ENCODE measurements at places on chromosomes 11 and 22. TPM values are rescaled to one million over a fixed set of nuclear protein-coding genes. Genes with fewer than 3 reads are reported as not detected.

- DNase-seq = no peak
Observed at GRCh38 chr11:98153752-98154151, 867.0 kb upstream of the CNTN5 start.

DNA sequence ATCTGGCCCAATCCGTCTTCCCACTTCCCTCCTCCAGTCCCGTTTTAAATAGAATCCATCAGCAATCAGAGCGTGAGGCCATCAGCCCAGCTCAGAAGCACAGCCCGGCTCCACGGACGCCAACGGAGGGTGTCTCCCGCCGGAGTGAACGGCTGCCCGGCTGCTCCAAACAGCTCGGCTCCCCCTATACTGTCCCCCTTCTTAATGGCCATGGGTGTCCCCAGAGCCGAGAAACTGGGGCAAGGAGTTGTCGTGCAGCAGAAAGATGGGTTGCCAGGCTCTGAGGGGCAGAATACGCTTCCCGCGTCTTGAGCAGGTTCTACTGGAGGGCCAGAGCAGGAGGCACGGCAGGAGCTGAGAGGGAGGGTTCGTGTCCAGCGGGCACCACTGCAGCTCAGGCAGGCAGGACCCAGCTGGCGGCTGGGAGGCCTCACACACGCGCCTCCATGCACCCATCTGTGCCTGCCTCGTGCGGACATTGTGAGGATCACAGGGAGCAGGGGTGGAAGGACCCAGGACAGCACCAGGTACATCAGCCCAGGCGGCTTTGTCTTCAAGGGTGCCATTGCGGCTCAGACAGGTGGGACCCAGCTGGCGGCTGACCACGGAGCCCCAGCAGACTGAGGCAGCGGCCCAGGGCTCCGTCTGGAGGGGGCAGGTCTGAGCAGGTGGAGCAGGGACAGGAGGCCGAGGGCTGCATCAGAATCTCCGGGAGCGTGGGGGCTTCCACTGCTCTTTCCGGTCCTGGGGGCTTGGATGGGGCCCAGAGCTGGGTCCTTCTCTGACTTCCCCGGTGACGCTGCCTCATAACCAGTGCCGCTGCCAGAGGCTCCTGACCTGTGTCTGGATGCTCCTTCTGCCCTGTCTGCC is 882.7 kb downstream of the BRD1 start:
- DNase-seq = no peak

The RAB6A gene
- total RNA-seq = 98.3 TPM

The APOL3 gene
- total RNA-seq = 21.3 TPM

The OR2AT4 gene
- not detected for total RNA-seq

The DDT gene
- 157 TPM for total RNA-seq

The OR2D2 gene
- not detected for total RNA-seq

GRCh38 chr11:22558664-22559063 is 67.0 kb downstream of the FANCF start:
- no peak for DNase-seq

GRCh38 chr11:8156877-8157276 is 11.9 kb downstream of the RIC3 start:
- DNase-seq = no peak

The ASRGL1 gene
- 4.6 TPM for total RNA-seq

GRCh38 chr11:629237-629583 is 2.2 kb upstream of the SCT start:
- DNase-seq = no peak

The DNAJC4 gene
- total RNA-seq = 59.9 TPM

The CCDC81 gene
- total RNA-seq = 0.71 TPM

GRCh38 chr11:79232346-79232745 is 208.5 kb downstream of the TENM4 start:
- no peak for DNase-seq

DNA sequence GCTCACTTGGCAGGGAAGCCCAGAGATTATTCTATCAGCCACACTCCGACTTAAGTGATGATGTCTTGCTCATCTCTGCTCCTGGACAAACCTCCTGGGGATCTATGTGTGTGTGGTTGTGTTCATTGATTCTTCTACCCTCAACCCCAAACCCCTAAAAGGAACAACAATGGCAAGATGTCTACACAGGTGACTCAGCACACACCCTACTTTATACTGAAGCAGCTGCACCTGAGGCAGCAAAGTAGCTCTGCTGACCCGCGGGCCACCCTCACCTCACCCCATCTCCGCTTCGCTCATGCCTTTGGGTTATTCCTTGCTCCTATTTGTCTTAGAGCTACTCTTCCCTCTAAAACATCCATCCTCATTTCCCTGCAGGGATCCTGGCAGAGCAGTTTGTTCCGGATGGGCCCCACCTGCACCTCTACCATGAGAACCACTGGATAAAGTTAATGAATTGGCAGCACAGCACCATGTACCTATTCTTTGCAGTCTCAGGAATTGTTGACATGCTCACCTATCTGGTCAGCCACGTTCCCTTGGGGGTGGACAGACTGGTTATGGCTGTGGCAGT is 38.7 kb downstream of the TMEM45B start:
- no peak for DNase-seq

The UCP2 gene
- total RNA-seq = 23.4 TPM

DNA sequence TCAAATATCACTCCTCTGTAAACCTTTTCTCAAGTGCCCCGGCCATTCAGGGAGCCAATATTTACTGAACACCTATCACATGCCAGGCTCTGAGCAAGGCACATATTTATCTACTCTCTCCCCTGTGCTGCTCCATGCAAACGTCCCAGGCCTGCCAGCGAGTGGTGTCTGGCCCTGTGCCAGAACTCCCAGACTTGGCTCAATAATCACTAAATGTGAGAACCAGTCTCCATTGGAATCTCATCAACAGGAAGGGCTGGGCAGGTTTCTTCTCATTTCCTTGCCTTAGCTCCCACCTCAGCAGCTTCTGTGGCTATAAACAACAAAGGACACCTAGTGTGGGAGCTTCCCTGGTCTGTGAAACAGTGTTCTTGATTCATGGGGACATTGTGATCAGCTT is 21.7 kb downstream of the RASSF10 start:
- peak; percentile 58 for DNase-seq

DNA sequence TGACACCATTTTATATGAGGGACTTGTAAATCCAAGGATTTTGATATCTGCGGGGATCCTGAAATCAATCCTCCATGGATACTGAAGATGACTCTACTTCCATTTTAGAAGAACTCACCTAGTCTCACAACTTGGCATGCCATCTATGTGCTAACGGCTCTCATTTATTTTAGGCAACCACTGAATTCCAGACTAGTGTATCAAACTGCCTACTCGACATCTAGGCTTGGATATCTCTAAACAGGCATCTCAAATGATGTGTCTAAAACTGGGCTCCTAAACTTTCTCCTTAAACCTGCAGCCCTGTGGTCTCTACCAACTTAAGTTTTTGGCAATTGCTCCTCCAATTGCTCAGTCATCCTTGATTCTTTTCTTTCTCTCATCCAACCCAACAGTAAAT is 31.2 kb upstream of the CLNS1A start:
- no peak for DNase-seq

- no peak for DNase-seq
Observed at GRCh38 chr11:71459076-71459766, 6.2 kb downstream of the NADSYN1 start.

The SAA1 gene
- not detected for total RNA-seq

The TSGA10IP gene
- total RNA-seq = not detected

DNA sequence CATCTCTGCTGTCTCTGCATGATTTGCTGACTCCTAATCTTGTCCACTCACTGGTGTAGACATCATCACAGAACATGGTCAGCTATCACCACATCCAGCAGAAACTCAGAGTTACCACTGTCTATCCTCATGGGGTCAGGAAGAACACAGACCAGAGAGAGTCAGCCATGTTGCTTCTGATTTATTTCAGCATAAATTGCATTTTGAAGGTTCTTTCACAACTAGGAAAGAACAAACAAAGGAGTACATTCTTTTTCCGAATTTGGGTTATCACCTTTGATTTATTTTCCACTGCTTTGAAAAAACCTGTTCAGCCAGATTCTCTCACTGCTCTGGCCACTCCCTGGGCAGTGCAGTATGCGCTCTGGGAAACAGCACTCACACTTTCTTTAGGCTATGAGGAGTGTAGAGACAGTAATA is 172.0 kb upstream of the MTMR2 start:
- no peak for DNase-seq

GRCh38 chr11:114559425-114560310 is at the start of gene NXPE1:
NXPE1 (minus strand) TSS chr11:114559881; CDS start chr11:114551201, 8,680 bp downstream.
- no peak for DNase-seq

The LRRC75B gene
- total RNA-seq = 5.6 TPM

- no peak for DNase-seq
Observed at GRCh38 chr11:71423181-71423790, 24.9 kb downstream of the DHCR7 start.

- no peak for DNase-seq
Observed at GRCh38 chr11:73185680-73186293, 32.3 kb upstream of the P2RY2 start.

The MUC6 gene
- not detected for total RNA-seq

GRCh38 chr11:120590472-120590871 is 78.9 kb downstream of the GRIK4 start:
- DNase-seq = no peak

GRCh38 chr22:43345356-43345755 is 2.2 kb upstream of the SCUBE1 start:
- DNase-seq = no peak

The ENTHD1 gene
- not detected for total RNA-seq

DNA sequence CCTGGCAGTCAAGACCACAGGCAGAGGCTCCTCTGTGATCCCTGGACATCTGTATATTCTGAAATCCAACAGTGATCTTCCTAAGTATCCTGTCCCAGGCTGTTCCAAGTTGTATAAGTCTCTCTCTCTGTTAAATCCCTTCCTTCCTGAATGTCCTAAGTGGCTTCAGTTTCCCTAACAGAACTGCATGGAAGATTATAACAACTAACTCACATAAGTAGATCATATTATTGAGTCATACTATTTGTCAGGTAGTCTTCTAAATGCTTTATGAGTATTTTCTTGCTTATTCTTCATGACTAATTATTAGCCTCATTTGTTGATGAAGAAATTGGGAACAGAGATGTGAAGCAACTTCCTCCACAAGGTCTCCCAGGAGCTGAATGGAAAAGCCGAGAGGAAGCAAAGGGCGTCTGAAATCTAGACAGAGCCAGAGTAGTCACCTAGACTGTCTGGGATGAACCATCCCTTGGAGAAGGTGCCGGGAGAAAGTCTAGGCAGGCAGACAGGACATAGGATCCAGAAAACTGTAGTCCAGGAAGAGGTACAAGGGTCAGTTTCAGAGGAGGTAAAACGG is 93.2 kb upstream of the FAT3 start:
- no peak for DNase-seq

GRCh38 chr11:61534025-61534932 is 25.7 kb downstream of the LRRC10B start:
- no peak for DNase-seq

The PVALB gene
- total RNA-seq = not detected

The PTPRJ gene
- total RNA-seq = 6.8 TPM

GRCh38 chr11:42768576-42768975 is 543.2 kb upstream of the API5 start:
- no peak for DNase-seq

The ADM2 gene
- not detected for total RNA-seq

- DNase-seq = no peak
Observed at GRCh38 chr11:12090061-12090591, 20.3 kb upstream of the MICAL2 start.

The TMEM191C gene
- total RNA-seq = 1.5 TPM

- DNase-seq = no peak
Observed at GRCh38 chr11:77039491-77040400, 5.5 kb downstream of the B3GNT6 start.

DNA sequence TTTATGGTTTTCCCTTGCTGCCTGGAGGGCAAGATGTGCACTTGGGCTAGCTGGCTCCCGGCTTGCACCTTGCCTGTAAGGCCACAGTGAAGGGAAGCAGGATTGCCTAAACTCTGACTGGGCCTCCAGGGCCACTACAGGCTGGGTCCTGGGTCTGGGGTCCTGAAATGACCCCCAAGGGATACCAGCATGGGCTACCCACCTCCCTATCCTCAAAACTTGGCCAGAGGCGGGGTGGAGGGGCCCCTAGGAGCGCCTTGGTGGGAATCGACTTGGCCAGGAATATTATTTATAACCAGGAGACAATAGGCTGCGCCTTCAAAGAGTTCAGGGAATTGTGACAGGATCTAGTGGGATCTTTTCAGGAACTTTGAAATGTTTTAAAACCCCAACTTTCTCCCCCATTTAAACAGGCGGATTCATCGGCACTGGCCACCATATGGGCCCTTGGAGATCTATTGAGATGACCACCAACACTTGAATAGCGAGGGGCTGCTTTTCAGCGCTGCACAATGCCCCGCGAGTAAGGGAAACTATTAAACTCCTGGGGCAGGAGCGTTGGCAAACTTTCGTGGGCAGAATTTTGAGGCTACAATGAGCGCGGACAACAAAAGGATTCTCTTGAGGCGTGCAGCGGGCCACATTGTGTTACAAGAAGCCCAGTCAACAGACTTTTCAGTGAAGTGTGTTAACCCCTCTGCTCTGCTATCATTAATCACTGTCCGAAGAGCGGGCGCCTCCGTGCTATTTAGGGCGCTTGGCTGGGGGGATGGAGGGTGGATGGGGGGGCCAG is 15.2 kb downstream of the PAX6 start:
- no peak for DNase-seq

The DEPDC7 gene
- total RNA-seq = 0.55 TPM

DNA sequence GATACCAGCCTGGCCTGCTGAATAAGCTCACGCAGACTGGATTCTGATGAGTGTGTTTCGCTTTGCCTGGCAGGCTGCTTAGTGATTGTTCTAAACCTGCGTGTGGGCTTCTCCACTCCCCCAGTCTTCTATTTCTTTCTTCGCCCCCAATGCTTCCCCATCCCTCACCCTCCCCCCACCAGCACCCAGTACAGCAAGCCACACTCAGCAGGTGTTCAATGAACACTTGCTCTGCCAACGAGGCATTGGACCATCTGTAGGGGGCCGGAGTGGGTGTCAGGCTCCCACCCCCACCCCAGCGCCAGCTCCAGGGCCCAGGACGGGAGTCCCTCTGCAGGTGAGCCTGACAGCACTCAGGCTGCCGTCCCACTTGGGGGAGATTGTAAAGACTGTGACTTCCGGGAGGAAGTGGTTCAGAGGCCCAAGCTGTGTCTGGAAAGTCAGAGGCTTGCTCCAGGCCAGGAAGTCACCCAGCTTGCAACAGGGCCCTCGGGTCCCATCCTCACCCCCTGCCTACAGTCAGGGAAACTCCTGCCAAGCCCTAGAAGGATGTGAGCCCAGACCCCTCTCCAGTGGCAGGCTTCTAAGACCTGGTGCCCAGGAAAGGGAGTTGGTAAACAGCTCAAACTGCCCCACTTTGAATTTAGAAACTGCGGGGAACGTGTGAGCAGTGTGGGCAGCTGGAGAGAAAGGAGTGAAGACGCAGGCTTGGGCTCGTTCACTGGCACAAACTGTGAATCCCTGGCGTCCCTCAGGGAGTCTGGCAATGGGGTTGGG is 66.3 kb upstream of the PRDM11 start:
- DNase-seq = no peak

The FGF4 gene
- not detected for total RNA-seq
